ENCODE measurements at places on chromosomes 7 and 10. TPM values are rescaled to one million over a fixed set of nuclear protein-coding genes. Genes with fewer than 3 reads are reported as not detected.

GRCh38 chr7:147400221-147400689 lies 1190.3 kb upstream of the C7orf33 start:
- no peaks in the 10 kb centered on the region for H3K36me3 ChIP-seq
- no peak overlapping the region for H3K4me3 ChIP-seq
- DNase-seq = no peak
- H3K4me1 ChIP-seq = no peaks in the 10 kb centered on the region
- no peaks in the 10 kb centered on the region for H3K27me3 ChIP-seq

GRCh38 chr10:89566095-89566950 lies 30.9 kb upstream of the SLC16A12 start:
- peaks cover 2% of the 10 kb centered on the region for H3K4me1 ChIP-seq
- H3K27ac ChIP-seq = no peak overlapping the region
- no peak for DNase-seq

DNA sequence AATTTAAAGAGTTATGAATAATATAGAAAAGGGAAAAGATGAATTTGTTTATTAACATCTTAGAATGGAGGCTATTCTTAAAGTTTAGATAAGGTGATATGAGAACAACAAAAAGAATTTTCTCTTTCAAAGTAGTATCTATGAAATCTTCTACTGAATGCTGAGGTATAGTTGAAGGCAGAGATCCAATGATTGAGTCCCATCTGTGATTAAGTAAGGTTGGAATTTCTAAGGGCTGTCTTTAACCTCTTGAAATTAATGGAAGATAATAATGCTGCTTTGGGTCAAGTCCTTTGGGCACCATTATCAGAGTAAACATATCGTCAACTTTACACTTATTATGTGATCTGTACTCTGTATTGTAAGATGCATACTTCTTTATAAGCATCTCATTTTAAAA lies 307.9 kb downstream of the PRKG1 start:
- no peak overlapping the region for H3K4me3 ChIP-seq
- no peak for DNase-seq
- H3K36me3 ChIP-seq = no peaks in the 10 kb centered on the region
- peaks cover 3% of the 10 kb centered on the region for H3K4me1 ChIP-seq

- no peak overlapping the region for H3K4me3 ChIP-seq
- H3K4me1 ChIP-seq = no peaks in the 10 kb centered on the region
- H3K36me3 ChIP-seq = no peaks in the 10 kb centered on the region
- no peak overlapping the region for H3K27ac ChIP-seq
- no peak for DNase-seq
Observed at GRCh38 chr10:131755200-131755599, 145.6 kb upstream of the PPP2R2D start.

- no peaks in the 10 kb centered on the region for H3K27me3 ChIP-seq
- H3K27ac ChIP-seq = peak overlapping the region; percentile 98
- H3K36me3 ChIP-seq = no peaks in the 10 kb centered on the region
- peaks cover 8% of the 10 kb centered on the region for H3K4me1 ChIP-seq
- peak overlapping the region; percentile 65 for H3K4me3 ChIP-seq
Observed at GRCh38 chr10:24722131-24722675, 1.5 kb downstream of the ARHGAP21 start.

GRCh38 chr7:29878081-29878688 lies 71.9 kb downstream of the WIPF3 start:
- H3K4me1 ChIP-seq = peaks cover 4% of the 10 kb centered on the region
- H3K27ac ChIP-seq = no peak overlapping the region
- no peak for DNase-seq
- no peaks in the 10 kb centered on the region for H3K36me3 ChIP-seq

CXCL12 gene
- total RNA-seq = 14.2 TPM

INSYN2A gene
- 1.7 TPM for total RNA-seq
